ENCODE measurements at places on chromosomes 7 and 10. TPM values are rescaled to one million over a fixed set of nuclear protein-coding genes. Genes with fewer than 3 reads are reported as not detected.

The FAM171A1 gene
- total RNA-seq = 6.2 TPM

The ADAM12 gene
- total RNA-seq = 1.0 TPM

The IDI2 gene
- not detected for total RNA-seq

The PCGF5 gene
- total RNA-seq = 69.0 TPM

DNA sequence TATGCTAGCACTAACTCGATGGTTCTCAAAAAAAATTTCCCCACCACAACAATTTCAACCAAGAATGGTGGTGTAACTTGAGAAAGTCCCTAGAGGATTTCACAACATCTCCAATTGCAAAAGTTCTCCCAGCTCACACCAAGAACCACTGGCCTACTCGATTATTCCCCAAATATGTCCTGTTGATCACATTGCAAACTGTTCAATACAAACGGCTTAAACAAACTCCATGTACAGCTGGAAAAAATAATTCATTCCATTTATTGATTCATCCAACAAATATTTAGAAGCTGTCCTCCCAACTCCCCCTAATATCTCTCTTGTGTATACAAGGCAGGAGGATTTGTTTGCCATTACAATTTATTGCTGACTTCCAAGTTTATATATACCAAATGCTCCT lies 19.1 kb downstream of the TMEM176B start:
- no peak overlapping the region for H3K27ac ChIP-seq
- peaks cover 9% of the 10 kb centered on the region for H3K27me3 ChIP-seq
- H3K36me3 ChIP-seq = no peaks in the 10 kb centered on the region
- no peak for DNase-seq
- peaks cover 9% of the 10 kb centered on the region for H3K4me1 ChIP-seq

DNA sequence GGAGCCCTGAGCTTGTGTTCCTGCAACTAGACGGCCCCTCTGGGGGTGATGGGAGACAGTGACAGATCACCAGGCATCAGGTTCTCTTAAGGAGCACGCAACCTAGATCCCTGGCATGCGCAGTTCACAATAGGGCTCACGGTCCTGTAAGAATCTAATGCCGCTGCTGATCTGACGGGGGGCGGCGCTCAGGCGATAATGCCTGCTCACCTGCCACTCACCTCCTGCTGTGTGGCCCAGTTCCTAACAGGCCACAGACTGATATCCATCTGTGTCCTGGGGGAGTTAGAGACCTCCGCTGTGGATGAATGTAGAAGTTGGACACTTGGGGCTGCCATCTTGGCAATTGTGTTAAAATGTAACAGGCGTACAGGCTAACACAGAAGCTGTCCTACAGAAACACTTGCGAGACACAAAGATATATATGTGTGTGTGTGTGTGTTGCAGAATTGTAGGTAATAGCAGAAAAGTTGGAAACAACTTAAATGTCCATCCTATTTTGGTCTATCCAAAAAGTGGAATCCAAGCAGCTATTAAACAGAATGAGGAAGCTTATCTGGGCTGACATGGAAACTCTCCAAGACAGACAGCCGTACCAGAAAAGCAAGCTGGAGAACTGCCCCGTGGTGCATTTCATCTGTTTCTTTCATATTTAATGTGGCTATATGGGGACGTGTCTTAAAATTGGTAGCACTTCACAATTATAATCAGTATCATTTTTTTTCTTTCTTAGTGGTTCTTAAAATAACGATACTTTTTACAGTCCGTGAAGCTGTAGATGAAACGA lies 82.8 kb downstream of the MKI67 start:
- no peaks in the 10 kb centered on the region for H3K36me3 ChIP-seq
- H3K4me3 ChIP-seq = no peak overlapping the region
- no peaks in the 10 kb centered on the region for H3K27me3 ChIP-seq
- no peak overlapping the region for H3K27ac ChIP-seq
- peaks cover 21% of the 10 kb centered on the region for H3K4me1 ChIP-seq
